ENCODE measurements at places on chromosomes 12 and 14. TPM values are rescaled to one million over a fixed set of nuclear protein-coding genes. Genes with fewer than 3 reads are reported as not detected.

Gene CCDC175
- not detected for polyA plus RNA-seq

Gene TAS2R46
- polyA plus RNA-seq = not detected

Gene SSTR1
- not detected for polyA plus RNA-seq

Gene KCNMB4
- polyA plus RNA-seq = 0.64 TPM

Gene VDR
- polyA plus RNA-seq = not detected

Gene GSG1
- 0.21 TPM for polyA plus RNA-seq

Gene COQ5
- polyA plus RNA-seq = 39.1 TPM

Gene SMOC1
- not detected for polyA plus RNA-seq
